AG09309 (cell line): ENCODE measurements at places on chromosomes 3 and 15.
A peak's percentile ranks its signal among the peaks of the same experiment; 100 is the strongest.

- DNase-seq, result no peak
These were observed 11.1 kb downstream of the COL6A6 start for GRCh38 chr3:130528120-130528519.

GRCh38 chr15:42832576-42832975 lies 88.0 kb downstream of the TTBK2 start:
- peak; percentile 57 for DNase-seq

DNA sequence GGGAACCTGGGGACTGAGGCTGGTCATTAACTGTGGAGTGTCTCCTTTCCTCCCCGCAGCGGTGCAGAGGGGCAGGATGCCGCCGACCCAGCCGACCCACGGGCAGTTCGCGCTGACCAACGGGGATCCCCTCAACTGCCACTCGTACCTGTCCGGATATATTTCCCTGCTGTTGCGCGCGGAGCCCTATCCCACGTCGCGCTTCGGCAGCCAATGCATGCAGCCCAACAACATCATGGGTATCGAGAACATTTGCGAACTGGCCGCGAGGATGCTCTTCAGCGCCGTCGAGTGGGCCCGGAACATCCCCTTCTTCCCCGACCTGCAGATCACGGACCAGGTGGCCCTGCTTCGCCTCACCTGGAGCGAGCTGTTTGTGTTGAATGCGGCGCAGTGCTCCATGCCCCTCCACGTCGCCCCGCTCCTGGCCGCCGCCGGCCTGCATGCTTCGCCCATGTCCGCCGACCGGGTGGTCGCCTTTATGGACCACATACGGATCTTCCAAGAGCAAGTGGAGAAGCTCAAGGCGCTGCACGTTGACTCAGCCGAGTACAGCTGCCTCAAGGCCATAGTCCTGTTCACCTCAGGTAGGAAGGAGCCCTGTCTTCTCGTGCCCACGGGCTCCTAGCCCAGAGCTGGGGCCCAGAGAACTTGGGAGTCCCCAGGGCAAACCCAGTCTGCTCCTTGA lies 3.7 kb downstream of the NR2F2 start:
- DNase-seq, result no peak

DNA sequence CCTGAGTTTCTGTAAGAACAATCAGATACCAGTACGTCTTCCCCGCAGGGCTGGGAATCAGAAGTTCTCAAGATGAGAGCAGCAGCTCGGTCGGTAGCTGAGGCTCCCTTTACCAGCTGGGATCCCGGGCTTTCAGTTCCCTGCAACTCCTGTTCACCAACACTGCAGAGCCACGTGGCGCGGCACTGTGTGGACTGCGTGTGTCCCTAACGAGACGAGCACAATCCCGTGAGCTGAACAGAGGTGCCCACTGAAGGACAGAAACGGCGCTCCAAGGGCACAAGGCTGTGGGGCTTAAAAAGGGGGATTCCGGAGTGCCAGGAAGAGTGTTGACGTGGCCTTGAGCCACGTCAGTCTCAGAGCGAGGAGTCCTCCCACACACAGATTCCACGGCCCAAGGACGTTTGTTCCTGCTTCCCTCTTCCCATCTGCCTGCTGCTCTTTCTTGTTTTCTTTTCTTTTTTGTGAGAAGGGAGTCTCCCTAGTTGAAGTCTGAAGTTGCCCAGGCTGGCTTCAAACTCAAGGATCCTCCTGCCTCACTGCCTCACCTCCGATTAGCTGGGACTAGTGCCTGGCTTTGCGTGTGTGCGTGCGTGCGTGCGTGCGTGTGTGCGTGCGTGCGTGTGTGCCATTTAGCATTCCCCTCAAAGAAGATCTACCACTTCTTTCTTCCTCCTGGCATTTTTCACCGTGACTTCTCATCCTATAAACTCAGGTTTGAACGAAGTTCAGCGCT lies 37.1 kb upstream of the RPL35A start:
- no peak for DNase-seq

GRCh38 chr3:62319570-62320243 lies 53.6 kb downstream of the FEZF2 start:
- no peak for DNase-seq

GRCh38 chr3:21877214-21877754 lies 126.3 kb upstream of the ZNF385D start:
- DNase-seq, result no peak

GRCh38 chr3:157129803-157130466 lies 30.0 kb downstream of the CCNL1 start:
- DNase-seq, result no peak

DNA sequence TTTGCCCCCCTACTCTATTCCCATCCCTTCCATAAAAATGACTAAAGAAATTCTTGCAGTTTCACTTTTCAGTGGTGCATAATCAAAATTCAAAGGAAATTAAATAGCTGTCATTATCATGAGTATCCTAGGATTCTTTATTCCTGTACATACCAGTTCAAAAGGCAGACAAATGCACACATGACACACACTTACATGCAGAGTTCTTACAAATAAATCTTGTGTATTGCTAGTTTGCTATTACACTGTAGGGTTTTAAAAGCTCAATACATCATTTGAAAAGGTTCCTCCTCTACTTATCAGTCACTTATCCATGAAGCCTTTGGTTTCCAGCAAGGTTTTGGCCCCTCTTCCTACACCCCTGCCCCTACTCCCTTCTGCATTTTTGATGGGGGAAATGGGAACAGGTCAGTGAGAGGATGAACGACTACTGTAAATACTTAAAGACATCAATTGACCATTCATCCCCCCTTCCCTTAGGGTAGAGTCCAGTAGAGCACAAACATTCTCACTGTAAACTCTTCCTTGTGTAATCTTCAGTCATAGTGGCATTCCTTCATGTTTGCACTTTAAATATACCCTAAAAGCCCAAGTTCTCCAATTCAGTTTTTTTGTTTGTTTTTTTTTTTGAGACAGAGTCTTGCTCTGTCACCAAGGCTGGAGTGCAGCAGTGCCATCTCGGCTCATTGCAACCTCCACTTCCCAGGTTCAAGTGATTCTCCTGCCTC lies 92.6 kb downstream of the SUCLG2 start:
- DNase-seq, result no peak

- DNase-seq, result peak; percentile 91
These were observed 252.6 kb downstream of the UBE2E2 start for GRCh38 chr3:23455775-23456174.

GRCh38 chr3:78026318-78026828 lies 986.5 kb downstream of the ROBO2 start:
- no peak for DNase-seq

- no peak for DNase-seq
These were observed 425.6 kb upstream of the NECTIN3 start for GRCh38 chr3:110646055-110646454.

- DNase-seq, result no peak
These were observed 83.9 kb downstream of the LEKR1 start for GRCh38 chr3:156910022-156910421.

DNA sequence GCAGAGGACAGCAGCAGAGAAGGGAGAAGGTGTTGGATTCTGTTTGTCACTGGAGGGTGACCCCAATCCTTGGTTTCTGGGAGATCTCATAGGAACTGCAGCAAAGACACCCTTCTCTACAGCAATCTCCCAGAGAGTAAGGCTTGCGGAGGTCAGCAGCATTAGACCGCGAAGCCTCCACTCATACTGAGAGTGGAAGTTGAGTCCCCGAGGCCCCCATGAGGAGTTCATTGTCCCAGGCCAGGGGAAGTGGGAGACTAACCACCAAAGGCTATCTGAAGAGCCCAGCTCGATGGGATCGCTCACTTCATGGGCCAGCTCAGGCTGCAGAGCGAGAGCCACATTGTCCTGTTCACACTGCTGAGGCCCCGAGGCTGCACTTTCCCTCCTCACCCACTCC lies 44.6 kb downstream of the GLDN start:
- no peak for DNase-seq

DNA sequence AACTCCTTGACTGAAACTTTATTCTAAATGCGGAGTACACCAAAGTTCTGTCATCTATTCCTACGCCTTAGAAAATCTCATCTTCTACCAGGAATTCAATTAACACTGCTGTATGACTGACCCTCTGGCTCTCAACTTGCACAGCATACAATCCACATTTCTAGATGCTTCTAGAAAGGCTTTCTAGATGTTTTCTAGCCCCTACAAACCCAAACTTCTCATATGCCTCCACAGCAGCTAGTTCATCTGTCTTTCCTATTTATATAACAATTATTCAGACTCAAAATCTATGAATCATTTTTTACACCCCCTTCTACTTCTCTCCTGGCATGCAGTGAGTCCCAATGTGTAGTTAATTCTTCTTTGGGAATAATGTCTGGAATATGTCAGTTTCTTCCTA lies 13.2 kb downstream of the INO80 start:
- DNase-seq, result no peak

DNA sequence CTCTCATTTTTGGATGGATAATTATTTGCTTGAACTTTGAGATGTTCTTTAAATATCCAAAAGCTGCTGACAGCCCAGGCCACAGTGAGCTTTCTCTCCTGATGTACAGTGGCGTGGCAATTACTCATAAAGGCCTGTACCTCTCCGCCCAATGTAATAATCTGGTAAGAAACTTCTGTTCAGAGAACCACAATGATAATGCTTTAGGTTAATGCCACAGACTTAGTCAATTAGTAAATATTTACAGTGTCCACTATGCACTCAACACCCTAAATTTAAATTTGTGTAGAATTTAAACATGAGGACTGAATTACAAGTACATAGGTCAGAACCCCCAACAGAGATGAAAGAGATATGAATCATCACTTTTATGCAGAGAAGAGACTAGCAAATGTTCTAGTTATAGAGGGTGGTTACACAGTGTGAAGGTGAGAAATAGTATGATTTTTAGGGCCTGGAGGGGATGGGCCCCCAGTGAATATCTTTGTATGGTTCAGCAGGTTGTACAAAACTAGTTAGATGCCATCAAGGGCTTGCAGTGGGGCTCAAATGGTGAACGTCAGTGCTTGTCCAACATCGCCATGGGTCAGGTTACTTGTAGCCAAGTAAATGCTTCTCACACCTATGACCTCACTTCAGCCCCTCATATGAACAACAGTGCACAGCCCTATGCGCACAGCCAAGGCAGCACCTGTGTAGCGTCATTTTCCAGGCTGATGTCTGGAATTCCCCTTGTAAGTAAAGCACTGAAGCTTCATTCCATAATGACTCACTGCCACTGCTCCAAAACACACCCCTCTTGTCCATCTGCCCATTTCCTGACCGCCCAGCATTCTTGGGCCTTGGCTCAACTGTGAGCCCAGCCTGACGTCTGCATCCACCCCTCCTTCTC lies 13.3 kb downstream of the ABHD2 start:
- peak; percentile 86 for DNase-seq

DNA sequence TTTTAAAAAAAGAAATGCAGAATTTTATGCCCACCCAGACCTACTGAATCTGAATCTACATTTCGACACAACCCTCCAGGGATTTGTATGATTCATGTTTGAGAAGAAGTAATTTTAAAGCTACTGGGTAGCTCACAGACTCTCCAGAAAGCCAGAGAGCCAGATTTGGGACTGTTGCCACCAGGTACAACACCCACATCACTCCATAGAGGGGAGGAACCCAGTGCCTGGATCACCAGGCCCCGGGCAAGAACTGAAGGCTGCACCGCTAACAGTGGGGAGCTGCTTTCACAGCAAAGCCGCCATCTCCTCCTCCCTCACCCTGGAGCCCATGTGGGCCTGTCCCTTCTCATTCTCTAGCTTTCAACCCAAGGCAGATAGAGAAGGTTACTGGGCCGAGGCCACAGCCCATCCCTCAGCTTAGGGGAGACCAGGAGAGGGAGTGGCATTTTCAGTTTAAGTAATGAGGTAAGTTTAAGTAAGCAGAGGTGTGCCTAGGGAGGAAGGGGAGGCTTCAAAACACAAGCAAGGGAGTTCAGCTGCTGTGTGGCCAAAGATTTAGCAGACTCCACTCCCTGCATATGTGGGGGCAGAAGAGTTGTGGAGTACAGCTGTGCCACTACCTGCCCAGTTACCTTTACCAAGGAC lies 109.8 kb downstream of the IL12A start:
- DNase-seq, result no peak

GRCh38 chr3:9194509-9195184 lies 54.8 kb downstream of the SRGAP3 start:
- no peak for DNase-seq

DNA sequence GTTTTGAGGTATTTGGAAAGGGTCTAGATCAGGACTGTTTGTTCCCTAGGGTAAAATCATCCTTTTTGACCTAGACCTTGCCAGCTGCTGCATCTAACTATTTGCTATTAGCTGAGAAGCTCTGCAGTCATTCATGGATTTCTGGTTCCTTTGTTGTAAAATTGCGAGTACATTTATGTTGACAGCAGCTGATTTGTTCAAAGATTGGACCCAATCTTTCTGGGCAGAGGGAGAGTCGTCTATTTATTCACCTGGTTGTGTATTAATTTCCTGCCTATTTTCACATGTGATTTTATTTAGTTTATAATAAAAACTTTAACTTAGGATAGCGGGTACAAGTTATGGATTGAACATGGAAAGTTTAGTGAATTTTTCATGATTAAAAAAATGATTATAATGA lies 236.3 kb downstream of the CNTN4 start:
- no peak for DNase-seq

GRCh38 chr3:9947025-9947995 lies 4.9 kb downstream of the PRRT3 start:
- DNase-seq, result peak; percentile 35

GRCh38 chr3:194166682-194167479 lies 30.9 kb downstream of the HES1 start:
- DNase-seq, result no peak

- no peak for DNase-seq
These were observed 22.9 kb downstream of the MYLK start for GRCh38 chr3:123861081-123861836.

DNA sequence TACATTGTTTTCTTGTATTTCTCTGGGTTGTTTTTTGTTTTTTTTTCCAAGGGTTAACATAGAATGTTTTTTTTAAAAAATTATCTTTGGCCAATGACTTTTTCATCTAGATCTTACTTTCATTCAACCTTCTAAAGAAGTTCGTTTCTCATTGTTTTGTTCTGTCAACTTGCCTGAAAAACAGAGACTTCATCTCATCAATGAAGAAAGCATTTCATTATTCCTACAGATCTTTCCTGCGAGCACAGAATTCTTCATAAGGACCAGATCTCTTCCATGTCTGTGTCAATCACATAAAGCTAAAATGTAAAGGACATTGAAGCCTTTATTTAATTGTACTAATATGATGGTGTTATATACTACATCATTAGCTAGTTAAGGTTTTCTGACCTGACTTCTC lies 9.7 kb upstream of the EIF3J start:
- DNase-seq, result no peak

DNA sequence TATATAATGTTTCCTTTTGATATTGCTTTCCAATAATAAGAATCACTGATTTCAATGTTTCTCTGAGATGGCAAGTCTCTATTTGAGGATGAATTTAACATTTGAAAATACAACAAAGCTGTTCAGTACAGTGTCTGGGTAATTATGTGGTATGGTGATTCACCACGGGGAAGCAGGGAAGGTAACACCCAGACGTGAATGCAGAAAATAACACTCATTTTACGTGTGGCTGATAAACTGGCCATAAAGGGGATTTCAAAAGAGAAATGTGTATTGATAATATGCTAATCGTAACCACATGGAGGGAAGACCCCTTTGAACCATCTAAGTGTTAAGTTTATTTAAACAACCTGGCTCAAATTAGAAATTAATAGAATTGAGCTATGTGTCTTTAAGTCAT lies 344.6 kb downstream of the GRM7 start:
- DNase-seq, result no peak
